ENCODE measurements at places on chromosomes 7 and 10.

- DNase-seq: no peak
Measured at GRCh38 chr7:47046949-47047348, 535.0 kb downstream of the TNS3 start.

GRCh38 chr7:41708581-41709358, 5.9 kb upstream of the INHBA start:
- DNase-seq: no peak

DNA sequence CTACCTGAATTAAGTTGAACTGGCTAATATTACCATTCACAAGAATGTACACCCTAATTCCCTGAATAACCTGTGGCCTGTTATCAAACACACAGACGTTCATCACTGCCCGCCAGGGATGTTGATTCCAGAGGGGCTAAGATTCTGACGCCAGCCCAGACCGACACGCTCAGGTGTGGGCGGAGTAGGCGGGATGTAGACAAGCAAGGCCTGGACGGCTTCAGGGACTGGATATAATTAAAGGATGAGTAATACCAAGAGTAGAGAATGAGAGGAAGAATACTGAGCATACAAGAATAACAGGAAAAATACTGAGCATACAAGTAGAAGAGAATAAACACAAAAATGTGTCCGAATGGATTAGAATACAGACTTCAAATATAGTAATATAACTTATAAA, 29.0 kb downstream of the CUBN start:
- DNase-seq: no peak

- no peak for DNase-seq
Measured at GRCh38 chr7:22140578-22140977, 194.9 kb upstream of the CDCA7L start.

DNA sequence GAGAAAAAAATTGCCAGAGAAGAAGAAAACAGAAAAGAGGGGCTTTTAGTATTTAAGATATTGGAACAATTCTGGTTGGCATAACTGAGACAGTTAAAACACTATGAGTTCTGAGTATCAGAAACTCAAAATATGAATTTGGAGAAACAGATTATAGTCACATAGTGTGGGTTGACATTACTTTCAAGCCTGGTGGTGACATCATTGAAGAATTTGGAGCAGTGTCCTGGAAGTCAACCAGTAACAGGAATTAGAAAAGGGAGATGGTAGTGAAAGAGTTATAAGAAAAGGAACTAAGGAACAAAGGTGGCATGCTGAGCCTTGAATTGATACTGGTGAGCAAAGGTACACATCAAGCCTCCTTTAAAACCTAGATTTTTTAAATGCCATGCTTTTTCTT, 88.2 kb downstream of the ZNF438 start:
- DNase-seq: no peak

- no peak for DNase-seq
Measured at GRCh38 chr10:48322017-48322416, 15.5 kb downstream of the MAPK8 start.

DNA sequence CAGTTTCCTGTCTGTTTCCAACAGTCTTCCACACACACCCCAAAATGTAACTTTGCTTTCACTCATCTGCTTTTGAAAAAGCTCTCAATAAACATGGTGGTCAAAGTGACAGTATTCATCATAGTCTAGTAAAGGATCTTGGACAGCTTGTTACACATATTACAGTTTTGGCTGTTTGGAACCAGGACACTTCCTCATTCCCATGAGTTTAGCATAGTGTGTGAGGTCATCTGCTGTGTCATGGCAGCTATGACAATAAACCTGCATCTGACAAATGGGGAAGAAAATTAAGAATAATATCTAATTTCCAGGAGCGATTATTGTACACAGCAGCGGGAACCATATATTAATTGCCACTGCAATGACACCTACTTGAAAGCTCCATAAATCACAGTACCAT, 184.3 kb upstream of the SLC26A5 start:
- DNase-seq: no peak

All from NCI-H187 (cell line).